ENCODE measurements at places on chromosomes 6 and 20.

DNA sequence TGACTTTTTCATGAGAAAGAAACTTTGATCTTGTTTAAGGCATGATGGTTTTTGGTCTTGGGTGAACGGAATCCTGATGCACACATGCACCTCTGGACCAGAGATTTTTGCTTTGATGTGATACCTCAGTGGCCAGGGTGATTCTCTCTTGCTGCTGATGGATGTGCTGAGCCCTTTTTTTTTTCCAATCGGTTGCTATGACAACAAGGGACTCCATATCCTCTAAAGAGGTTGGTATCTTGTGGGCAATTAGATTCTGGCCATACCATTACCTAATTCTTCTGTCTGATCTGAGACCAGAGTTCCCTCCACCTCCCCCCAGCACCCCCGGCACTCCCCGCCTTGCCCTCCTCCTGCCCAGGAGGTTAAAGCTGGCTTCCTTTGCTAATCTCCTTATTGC is 24.9 kb downstream of the PDYN start:
- DNase-seq = no peak

DNA sequence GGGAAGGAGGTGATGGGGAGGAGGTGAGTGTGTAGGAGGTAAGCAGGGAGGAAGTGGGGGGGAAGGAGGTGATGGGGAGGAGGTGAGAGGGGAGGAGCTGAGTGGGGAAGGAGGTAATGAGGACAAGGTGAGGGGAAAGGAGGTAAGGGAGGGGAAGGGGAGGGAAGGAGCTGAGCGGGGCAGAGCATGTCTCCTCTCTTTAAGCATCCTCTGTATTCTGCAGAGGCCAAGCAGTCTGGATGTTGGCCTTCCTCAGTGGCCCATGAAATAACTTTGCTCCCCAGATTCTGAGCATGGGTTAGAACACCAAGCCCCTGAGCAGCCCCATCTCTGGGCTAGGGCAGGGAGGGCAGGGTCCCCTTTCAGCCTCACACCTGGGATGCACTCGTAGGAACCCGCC is 84.6 kb downstream of the EDN3 start:
- DNase-seq = no peak

DNA sequence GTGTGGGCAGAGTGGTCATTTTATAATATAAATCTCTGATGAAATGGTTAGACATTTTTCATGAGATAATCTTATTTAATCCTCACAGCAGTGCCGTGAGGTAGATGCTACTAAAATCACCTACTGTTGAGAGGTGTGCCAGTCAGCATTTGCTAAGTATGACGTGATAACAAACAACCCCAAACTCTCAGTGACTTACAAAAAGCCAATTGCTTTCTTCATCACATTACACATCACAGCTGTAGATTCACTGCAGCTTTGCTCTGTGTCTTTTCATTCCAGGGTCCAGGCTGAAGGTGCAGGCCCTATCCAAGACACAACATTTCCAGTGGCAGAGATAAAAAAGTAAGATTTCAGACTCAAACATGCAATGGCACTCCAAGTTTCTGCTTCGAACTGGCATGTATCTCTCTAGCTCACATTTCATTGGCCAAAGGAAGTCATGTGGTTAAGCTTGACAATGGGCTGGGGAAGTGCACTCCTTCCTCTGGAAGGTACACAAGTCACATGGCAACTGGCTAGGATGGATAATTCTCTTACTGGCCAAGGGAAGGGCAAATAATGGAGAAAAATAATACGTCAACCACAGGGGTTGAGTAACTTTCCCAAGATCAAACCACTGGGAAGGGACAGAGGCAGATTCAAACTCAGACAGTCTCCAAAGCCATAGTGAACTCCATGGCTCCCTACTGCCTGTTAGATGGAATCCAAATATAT is 69.5 kb upstream of the EPB41L1 start:
- peak; percentile 82 for DNase-seq

- DNase-seq = peak; percentile 81
These were observed 71.0 kb upstream of the SAMD3 start for GRCh38 chr6:130293800-130294199.

GRCh38 chr6:72984981-72985665 is 240.2 kb downstream of the KHDC1L start:
- DNase-seq = peak; percentile 51

- DNase-seq = no peak
These were observed 30.1 kb downstream of the PYGB start for GRCh38 chr20:25277941-25278521.

GRCh38 chr6:112665815-112666214 is 318.7 kb downstream of the RFPL4B start:
- peak; percentile 70 for DNase-seq

DNA sequence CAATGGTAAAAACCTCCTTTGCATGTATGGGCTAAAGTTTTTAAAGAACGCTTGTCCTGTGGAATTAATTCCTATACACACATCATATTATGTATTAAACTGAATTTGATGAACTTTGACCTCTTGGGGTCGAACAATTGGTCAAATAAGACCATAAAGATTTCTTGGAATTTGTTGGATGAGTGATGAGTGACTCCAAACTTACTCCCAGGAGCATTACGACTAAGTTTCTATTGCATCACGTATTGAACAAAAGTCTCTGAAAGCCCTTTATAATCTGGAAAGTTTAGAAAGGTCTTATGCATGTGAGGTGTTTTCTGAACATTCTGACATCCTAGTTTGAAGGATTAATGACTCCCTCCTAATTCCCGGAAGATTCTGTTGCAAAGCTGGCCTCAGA is 126.9 kb upstream of the BMP5 start:
- DNase-seq = no peak

GRCh38 chr6:49205526-49205925 is 257.5 kb downstream of the MMUT start:
- DNase-seq = no peak

- peak; percentile 48 for DNase-seq
These were observed 14.1 kb upstream of the CALHM6 start for GRCh38 chr6:116447052-116447451.

DNA sequence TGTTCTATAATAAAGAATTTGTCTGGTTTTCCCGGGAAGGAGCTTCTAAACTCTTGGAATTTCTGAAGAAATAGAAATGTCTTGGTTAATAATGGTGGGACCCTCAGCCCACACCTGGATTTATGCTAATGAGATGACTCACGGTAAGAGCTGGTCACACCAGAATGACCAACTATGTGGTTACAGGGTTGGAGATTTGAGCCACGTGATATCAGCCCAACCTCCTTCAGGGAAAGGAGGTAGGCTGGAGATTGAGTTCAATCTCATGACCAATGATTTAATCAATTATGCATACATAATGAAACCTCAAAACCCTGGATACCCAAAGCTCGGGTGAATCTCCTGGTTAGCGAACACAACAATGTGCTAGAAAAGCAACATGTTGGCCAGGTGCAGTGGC is 22.1 kb upstream of the CDKN1A start:
- peak; percentile 40 for DNase-seq

DNA sequence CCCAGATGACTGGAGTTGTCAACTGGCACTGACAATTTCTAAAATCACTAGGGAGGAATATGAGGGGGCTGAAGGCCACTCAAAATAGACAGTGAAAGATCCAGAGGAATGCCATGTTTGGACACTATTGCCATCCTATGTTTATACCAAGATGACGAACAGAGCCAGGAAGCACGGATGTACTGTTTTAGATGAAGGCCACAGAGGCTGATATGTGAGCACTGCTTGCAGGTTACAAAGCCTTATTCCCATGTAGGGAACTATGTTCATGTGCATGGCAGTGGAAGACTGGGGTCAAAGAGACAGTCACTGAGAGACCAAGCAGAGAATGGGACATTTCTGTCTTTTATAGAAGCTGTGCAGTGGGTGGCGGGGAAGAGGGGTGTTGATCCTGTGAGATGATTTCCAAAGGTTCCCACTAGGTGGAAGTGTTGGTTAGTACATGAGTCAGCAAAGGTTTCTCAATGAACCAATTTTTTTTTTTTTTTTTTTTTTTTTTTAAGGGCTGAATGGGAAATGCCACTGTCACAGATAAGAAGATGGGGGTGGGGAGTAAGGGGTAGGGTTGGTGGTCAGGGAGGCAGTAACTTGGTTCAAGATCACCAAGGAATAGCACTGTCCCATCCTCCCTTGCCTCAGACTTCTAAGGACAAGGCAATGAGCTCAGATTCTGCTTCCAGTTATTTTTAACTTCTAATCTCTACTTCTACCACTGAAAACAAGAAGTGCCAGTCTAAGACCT is 46.7 kb upstream of the MOCS1 start:
- DNase-seq = peak; percentile 58

- peak; percentile 43 for DNase-seq
These were observed 165.4 kb downstream of the SLC35B3 start for GRCh38 chr6:8269872-8270454.

DNA sequence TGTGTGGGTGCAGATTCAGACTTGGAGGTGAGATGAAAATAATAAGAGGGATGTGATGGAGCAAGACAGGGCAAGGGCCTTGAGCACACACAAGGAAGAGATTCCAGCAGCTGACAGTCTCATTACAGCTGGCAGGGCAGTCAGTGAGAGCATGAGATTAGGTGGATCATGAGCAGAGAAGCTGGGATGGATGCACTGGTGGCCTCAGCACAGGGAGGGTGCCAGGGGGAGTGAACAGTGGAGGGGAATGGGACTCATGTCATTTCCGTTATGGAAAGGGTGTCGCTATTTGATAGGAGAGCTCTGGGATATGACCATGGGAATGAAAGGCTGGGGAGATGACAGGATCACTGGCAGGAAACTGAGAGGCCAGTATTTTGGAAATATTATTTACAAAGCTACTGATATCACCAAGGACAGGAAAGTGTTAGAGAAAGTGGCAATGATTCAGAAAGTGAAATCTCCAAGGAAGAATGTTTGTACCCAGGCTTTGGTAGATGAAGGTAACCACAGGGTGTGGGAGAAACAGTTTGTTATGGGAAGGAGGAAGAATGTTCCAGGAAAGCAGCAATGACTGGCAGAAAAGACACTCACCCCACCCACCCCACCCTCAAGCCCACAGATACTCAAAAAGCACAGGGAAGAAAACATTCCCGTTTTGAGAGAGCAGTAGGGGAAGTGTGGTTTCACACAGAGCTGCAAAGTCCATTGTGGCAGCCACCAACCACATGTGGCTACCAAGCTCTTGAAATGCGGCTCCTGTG is 214.7 kb upstream of the PROKR2 start:
- DNase-seq = peak; percentile 47

DNA sequence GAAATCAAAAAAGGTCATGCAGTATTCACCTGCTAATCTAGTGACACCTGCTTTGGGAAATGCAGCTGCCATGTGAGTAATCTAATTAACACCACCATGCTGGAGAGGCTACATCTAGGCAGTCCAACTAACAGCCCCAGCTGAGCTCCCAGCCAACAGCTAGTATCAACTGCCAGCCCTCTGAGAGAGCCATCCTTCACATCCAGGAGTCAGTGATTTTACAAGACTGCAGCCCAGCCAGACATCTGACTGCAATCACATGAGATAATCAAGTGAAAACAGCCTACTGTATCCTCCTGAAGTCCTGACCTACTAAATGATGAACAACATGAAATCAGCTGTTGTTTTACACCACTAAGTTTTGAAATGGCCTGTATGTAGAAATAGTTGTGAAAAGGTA is 298.4 kb downstream of the TRDN start:
- no peak for DNase-seq

- DNase-seq = no peak
These were observed 4.5 kb downstream of the NRN1 start for GRCh38 chr6:6002005-6002847.

DNA sequence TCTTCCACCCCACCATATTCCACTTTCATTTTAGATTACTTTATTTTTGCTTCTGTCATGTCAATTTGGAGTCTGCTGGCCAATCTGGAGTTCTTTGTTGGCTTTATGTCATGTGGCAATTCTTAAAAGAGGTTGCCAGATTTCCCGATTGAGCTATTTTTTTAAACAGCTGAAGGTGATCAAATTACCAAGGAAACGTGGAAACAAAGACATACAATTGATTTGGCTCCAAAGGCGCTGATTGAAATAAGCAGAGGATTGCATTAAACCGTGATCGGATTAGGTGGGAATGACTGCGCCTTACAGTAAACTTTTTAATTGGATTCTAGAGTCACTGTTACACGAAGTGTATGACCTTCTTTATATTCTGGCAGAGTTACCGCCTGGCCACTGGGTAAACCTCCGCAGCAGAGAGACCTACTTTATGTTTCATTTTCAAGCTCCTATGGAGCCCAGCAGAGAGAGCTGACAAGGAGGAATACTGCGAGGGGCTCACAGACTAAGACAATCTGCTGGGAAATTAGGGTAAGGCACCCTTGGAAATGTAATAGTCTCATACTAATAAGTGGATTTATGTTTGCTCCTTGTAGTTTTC is 37.9 kb downstream of the SIM1 start:
- peak; percentile 17 for DNase-seq

DNA sequence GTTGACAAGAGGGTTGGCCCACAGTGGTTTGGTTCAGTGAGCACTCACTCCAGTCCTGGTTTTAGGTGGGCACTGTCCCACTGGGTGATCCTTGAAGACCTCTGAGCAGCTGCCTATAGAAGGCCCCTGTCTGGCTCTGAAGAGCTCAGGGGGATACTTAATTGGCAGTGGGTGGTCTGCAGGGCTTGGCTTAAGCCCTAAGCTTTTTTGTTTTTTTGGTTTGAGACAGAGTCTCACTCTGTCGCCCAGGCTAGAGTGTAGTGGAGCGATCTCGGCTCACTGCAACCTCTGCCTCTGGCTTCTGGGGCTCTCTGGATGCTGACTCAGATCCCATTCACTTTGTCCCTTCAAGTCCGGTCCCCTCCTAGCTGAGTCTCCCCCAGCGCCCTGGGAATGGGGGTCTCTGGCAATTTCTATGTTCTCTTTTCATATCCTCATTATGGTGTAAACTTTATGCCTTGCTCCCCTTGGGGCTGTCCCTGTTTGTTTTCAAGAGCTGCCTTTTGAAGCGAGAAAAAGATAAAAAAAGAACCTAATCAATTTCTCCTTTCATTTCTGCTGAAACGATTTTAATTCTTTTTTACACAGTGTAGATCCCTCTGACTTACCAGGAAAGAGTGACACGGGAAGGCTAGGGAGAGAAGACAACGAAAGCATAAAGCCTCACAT is 12.2 kb upstream of the KCNG1 start:
- no peak for DNase-seq

GRCh38 chr20:17227669-17228623 is 1.1 kb downstream of the PCSK2 start:
- peak; percentile 26 for DNase-seq

GRCh38 chr6:25441663-25442270 is 162.6 kb downstream of the CARMIL1 start:
- DNase-seq = no peak

- DNase-seq = no peak
These were observed 85.8 kb downstream of the PHACTR3 start for GRCh38 chr20:59690101-59690500.

- DNase-seq = no peak
These were observed 35.7 kb upstream of the SCUBE3 start for GRCh38 chr6:35178012-35178411.

DNA sequence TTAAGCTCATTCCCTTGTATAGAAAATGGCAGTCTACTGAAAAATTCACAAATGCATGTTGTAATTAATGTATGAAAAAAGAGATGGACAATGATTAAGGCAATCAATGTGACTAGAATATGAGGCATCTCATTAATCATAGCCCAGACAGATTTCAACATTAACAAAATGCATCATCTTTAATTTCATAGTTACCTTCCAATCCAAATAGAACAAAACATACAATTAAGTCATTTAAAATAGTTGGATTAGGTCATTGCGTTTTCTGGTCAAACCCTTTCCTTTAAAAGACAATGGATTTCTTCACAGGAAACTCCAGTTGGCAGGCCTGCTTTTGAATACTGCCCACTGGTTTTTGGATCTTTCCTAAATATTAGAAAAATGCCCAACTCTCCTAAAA is 203.9 kb downstream of the HAO1 start:
- no peak for DNase-seq
